ENCODE measurements at places on chromosomes 4 and X. TPM values are rescaled to one million over a fixed set of nuclear protein-coding genes. Genes with fewer than 3 reads are reported as not detected.

Gene ANTXR2
- 26.2 TPM for total RNA-seq

Gene JAKMIP1
- 0.59 TPM for total RNA-seq

Gene GLRA2
- 0.20 TPM for total RNA-seq

Gene P2RY8
- 0.99 TPM for total RNA-seq

Gene USP17L22
- total RNA-seq = not detected

Gene MAGEB17
- not detected for total RNA-seq

Gene MRFAP1
- 99.1 TPM for total RNA-seq

GRCh38 chrX:13791145-13791544, 25.7 kb downstream of the GPM6B start:
- DNase-seq = no peak

- no peak for DNase-seq
Measured at GRCh38 chr4:2399216-2399615, 19.2 kb downstream of the ZFYVE28 start.

- DNase-seq = no peak
Measured at GRCh38 chrX:132592880-132593279, 104.0 kb upstream of the MBNL3 start.

- DNase-seq = peak; percentile 16
Measured at GRCh38 chr4:137125011-137125410, 407.3 kb downstream of the PCDH18 start.

GRCh38 chrX:1330605-1331004, 6.0 kb upstream of the IL3RA start:
- no peak for DNase-seq

DNA sequence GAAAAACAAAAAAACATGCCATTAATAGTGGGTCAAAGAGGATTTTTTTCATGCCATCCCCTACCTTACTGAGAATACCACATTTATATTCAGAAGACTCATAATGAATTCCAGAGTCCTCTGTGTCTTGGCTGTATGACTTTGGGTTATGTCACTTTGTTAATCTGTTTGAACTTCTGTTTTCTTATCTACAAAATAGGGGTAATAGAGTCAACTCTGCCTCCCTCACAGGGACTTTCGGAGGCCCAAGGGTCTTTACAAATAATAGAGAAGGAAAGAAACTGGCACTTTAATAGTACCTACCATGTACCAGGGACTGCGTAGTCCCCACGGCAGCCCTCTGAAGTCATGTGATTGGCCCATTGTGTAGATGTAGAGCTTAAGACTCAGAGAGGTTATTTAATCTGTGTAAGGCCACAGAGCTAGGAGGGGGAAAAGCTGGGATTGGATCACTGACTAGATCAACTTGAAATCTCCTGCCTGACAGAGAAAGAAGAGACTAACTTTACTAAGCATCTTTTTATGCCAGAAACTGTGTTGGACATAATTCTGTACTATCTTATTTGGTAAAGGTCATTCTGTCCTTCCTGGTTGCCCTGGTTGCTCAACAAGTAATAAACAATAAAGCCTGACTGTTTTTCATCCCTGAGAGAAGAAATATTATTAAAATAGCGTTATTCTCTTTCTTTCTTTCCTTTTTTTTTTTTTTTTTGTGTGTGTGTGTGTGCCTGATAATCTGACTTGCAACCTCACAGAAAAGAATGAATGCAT, 59.6 kb downstream of the NFKB1 start:
- no peak for DNase-seq

DNA sequence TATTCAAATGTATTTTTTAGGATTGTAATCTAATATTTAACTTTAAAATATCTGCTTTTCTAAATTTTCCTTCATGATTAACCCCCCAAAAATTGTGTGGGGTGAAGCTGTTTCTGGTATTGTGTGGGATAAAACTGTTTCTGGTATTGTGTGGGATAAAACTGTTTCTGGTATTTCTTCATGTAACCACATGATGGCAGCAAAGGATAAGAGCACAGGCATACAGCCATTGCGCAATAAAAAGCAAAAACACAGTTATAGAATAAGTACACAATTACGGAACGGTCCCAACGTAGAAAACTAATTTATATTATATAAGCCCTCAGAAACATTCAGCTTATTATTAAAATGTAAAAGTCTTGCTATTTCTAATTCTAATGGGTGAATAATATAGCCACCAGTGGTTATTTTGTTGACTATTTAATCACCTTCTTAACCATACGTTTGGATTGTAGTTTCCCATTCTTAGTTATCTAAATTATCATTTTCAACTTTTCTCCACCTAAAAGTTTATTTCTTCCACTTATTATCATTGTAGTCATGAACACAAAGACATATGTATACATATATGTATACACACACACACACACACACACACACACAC, 333.9 kb upstream of the FSTL5 start:
- peak; percentile 50 for DNase-seq

DNA sequence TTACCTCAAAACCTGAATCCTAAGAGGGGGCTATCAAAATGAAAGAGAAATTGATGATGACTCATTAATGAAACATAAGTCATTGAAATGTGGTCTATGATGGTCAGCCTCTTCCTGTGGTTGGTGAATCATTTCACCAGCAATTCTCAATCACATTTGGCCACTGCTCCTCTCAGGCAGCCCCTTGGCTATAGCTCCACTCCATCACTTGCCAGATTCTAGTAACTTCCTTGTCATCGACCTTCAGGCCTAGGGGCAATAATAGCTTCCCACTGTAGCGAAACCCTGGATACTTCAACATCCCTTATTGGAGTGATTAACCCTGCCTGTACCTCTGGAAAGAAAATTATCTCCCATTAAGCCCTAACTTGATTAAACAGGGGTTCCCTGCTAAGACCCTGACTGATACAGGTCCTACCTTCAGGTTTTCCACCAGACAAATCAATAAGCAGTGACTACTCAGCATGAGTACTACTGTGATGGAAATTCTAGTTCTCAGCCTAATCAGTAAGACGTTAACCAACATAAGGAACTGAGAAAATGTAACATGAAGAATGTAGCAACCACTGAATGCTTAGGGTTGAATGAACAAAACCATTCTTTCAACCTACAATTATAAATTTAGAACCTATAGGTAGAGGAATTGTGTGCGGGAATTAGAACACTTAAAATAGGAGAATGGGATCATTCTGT, 30.4 kb downstream of the ADH7 start:
- no peak for DNase-seq

DNA sequence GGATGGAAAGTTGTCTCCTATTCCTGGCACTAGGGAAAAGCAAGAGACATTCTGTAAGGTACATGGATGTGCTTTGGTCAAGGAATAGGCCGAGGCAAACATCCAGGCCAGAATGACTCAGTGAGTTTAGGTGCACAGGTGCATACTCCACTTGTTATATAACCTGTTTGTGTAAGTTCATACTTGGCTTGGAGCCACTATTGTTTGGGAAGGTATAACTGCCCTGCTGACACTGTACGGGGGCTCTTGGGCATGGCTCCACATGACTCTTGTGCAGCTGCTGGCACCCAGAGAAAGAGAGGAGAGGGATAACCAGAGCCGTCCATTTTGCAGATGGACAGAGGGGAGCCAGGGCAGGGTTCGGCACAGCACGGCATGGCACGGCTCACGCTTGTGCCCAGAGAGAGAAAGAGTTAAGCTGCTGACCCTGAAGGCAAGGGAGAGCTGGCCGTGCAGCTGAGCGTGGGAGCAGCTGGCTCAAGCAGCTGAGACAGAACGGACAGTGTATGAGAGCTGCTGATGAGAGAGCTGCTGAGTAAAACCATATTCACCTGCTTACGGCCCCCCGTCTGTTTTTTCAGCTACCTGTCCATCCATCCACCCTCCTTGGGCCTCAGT, 98.0 kb downstream of the SLC2A9 start:
- DNase-seq = no peak

DNA sequence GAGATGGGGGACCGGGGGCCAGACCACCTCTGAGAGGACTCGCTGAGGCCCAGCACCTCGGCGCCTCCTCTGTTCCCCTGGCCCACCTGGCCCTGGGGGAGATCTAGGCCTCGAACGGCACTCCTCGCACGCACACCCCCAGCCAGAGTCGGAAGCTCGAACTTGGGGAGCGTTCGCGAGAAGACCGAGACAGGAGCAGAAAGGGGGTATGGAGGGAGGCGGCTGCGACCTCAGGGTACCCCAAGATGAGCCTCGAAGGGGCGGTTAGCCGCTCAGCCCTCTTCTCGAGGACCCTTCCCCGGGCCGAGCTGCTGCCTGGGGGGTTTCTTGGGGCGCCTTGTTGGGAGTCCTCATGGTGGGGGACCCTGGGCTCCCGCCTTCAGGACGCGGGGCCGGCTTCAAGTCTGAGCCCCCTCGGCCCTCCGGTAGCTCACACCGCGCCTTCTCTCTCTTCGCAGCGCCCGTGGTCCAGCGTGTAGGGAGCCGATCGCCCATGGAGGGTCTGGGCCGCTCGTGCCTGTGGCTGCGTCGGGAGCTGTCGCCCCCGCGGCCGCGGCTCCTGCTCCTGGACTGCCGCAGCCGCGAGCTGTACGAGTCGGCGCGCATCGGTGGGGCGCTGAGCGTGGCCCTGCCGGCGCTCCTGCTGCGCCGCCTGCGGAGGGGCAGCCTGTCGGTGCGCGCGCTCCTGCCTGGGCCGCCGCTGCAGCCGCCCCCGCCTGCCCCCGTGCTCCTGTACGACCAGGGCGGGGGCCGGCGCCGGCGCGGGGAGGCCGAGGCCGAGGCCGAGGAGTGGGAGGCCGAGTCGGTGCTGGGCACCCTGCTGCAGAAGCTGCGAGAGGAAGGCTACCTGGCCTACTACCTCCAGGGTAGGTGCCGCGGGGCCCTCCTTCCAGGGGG, 706 bp downstream of the DUSP9 start:
- DNase-seq = no peak

DNA sequence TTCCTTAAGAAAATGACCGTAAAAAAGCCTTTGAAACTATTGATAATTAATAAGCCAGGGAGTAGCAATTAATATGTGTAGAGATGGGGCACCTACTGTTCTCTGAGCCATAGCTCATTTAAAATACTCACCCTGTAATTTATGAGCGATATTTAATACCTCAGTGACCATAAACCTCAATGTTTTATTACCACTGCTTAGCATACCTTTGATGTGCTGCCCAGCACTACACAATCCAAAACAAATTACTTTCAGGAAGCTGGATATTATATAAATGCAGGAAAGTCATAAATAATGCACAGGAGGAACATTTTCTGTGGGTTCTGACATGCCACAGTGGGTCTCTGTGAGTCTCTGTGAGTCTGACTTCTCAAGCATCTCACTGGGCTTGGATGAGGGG, 166.1 kb upstream of the RPL34 start:
- no peak for DNase-seq

DNA sequence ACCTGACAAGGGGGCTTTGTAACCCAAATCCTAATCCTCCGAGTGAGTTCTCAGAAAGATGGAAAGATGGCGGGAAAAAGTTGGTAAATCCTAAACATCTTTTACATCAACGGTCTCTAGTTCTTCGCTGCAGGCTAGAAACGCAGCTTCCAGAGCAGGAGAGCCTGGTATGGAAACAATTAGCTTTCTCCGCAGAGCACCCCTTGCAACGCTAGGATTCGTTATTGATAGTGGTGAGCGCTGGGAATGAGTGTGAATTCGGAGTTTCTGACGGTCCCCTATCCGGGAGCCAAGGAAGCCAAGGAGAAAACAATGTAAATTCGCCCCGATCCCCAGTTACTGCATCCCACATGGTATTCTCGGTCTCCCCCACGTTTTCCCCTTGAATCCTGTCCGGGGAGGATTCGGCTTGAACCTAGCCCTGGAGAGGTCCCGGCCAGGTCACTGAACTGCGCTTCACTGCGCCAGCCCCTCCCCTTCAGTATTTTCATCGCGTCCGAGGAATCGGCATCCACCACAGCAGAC, 4.7 kb upstream of the NEUROG2 start:
- DNase-seq = no peak

DNA sequence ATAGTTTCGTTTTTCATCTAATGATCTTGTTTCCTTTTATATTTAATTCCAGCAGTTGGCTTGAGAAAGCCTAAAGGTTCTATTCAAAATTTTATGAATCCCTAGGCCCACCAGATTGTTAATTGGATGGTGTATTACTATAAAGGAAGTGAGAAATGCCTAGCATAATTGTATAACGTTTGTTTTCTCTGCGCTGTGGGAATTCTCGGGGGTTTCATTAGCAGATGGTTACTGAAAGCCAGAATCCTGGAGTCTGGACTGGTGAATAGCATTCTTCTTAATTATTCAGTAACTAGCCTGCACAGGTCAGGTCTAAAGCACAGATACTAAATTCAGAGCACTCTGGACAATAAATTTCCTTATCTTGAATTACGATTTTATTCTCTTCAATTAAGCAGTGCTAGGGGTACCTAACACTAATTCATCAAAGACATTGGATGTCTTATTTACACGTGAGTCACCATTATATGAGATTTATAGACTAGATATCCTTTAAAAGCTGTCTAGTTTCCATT, 459.4 kb downstream of the DTHD1 start:
- DNase-seq = no peak

GRCh38 chrX:34585561-34585960, 71.5 kb downstream of the TMEM47 start:
- DNase-seq = no peak

DNA sequence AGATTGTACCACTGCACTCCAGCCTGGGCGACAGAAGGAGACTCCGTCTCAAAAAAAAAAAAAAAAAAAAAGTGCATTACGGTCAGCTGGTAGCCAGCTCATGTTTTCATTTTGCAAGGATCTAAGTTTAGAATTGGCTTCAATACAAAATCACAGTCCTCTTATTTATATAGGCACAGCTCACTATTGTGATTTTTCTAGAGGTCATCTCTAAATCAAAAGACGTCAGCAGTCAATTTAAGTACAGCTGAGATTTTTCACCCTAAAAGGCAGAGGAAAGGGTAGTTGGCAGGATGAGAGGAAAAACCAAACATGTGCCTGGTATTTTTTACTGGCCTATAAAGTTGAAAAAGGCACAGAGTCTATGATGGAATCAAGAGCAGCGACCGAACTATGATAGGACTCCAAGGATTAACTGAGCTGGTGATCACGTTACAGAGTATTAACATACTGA, 30.8 kb downstream of the ASB5 start:
- peak; percentile 21 for DNase-seq

DNA sequence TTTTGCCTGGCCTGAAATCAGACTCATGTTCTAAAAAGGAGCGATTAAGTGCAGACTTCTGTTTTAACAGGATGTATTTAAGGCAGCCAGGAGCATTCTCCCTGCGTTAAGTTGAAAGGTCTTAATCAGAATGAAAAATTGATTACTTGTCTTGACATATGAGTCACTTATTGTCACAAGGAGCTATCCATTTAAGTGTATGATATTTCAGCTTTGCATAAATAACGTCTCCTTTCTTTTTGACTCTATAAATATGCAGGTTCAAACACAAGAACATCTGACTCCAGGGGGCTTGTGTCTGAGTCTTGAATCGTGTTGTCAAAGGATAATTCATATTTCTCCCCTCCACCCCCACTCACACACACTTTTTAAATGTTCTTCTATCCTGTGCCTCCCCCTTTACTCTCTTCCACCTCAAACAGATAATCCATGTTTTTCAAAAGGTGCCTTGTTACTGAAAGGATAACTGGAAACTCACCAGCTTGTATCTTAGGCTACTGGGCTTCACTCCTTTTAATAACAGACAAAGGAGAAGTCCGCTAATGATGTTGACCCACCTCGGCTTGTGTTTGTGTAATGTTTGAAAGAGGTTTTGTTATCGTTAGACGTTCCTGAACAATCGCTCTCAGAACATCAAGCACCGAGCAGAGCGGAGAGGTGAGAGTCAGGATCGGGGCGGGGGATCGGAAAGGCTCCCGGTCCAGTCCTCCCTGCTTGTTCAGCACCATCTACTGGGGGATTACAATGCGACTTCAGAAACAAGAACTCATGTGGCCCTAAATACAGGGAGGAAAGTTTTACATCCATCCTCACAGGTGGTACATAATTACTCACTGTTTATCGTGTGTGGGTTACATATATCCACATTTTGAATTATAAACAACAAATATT, 107.5 kb upstream of the RPL34 start:
- peak; percentile 40 for DNase-seq
